AG08395 (cell line): ENCODE measurements at places on chromosomes 16 and 17.

GRCh38 chr16:21156767-21157467, 1.6 kb upstream of the LDAF1 start:
- peak; percentile 89 for DNase-seq

DNA sequence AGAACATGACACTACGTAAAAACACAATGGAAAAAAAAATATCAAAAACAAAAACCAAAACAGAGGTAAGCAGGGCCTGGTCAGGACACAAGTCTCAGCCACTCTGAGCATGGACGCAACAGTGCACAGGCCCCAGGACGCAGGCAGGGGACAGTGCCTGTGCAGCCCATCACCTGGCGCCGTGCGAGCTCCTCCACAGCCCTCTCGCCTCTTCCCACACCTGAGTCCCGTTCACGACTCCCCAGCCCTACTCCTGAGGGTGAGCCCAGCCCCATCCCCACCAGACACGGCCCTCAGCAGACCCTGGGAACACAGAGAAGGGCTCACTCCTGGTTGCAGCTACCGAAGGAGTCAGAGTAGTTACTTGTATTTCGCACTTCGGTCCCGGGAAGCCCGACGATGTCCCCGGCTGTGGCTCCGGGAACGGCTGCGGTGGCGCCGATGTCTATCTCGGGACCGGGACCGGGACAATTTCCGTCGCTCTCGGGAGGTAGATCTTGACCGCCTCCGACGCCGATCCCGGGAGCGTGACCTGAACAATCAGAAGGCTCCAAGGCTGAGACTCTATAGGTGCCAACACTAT, 9.4 kb downstream of the HBQ1 start:
- no peak for DNase-seq

DNA sequence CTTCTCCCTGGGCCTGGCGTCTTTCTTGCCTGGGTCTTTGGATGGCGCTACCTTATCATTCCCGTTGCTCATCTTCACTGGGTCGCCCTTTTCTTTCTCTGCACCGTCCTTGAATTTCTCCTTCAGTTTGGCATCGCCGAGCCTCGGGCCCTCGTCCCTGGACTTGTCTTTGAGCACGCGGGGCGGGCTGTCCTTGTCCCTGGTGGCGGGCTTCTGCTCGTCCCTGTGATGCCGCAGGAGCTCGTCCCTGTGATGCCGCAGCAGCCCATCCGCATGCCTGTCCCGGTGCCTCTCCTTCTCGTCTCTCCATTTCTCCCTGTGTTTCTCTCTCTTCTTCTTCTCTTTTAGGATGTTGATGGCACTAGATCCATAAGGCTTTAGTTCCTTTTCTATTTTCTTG, 64.3 kb downstream of the ZNF778 start:
- DNase-seq, result no peak

DNA sequence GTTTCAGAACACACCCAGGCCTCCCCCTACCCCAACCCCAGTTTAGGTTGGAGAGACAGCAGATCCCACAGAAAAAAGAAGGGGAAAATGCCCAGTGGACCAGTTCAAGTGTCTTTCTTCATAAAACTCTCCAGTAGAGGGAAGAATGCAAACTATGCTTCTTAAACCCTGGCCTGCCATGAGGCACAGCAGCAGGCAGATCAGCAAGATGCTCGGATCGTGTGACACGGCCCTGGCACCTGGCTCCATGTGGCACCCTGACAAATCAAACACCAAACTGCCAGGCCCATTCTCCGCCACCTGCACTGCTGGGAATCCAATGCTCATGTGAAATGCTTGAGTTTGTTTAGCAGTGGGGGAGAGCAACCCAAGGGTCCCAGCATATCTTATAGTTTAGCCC, 166.8 kb downstream of the SOX9 start:
- no peak for DNase-seq

DNA sequence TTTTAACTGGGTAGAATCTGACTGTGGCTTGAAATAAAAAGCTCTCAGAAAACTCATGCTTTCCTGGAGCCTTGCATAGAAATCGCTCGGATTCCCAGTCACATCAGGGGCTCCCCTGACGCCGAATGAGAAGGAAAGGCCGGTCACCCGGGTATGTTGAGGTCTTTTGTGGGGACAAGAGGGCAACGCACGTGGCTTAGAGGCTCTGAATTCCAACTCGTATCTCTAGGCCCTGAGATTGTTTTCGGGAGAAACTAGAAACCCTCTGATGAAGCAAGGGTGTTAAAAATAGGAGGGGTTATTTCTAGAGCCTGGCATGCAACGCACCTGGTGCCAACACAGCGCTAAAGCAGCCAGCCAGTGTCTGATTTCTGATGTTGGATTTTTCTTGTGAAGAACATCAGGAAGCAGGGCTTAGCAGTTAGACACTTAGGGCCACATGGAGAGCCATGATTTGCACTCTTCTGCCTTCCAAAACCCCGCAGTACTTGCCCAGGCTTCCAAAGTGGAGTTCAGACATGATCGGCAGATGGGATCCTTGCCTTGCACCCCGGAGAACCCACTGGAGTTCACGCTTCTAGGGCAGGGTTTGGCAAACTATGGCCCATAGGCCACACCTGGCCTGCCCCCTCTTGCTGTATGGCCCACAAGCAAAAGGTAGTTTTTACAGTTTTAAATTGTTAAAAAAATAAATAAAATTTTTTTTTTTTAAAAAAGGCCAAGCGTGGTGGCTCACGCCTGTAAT, 12.6 kb downstream of the CACNG1 start:
- no peak for DNase-seq

GRCh38 chr16:49543631-49543946, 170.0 kb downstream of the C16orf78 start:
- DNase-seq, result no peak
